ENCODE measurements at places on chromosomes 3 and 15.

GRCh38 chr15:74549816-74550215 lies 8.8 kb downstream of the ARID3B start:
- no peaks in the 10 kb centered on the region for H3K27me3 ChIP-seq
- DNase-seq = no peak
- H3K27ac ChIP-seq = peak overlapping the region; percentile 14
- H3K4me3 ChIP-seq = no peak overlapping the region
- H3K36me3 ChIP-seq = peaks cover 86% of the 10 kb centered on the region

- H3K36me3 ChIP-seq = no peaks in the 10 kb centered on the region
- H3K27me3 ChIP-seq = peaks cover 44% of the 10 kb centered on the region
- H3K4me1 ChIP-seq = no peaks in the 10 kb centered on the region
- H3K4me3 ChIP-seq = no peak overlapping the region
- H3K27ac ChIP-seq = no peak overlapping the region
These were observed 1.3 kb downstream of the SLC7A14 start for GRCh38 chr3:170584585-170585007.

GRCh38 chr3:127645371-127646015 lies 16.5 kb downstream of the PODXL2 start:
- no peak overlapping the region for H3K27ac ChIP-seq
- H3K27me3 ChIP-seq = no peaks in the 10 kb centered on the region
- H3K36me3 ChIP-seq = no peaks in the 10 kb centered on the region

- no peak overlapping the region for H3K27ac ChIP-seq
- H3K4me1 ChIP-seq = peaks cover 36% of the 10 kb centered on the region
- H3K4me3 ChIP-seq = no peak overlapping the region
- H3K36me3 ChIP-seq = no peaks in the 10 kb centered on the region
- H3K27me3 ChIP-seq = peaks cover 17% of the 10 kb centered on the region
- DNase-seq = no peak
These were observed 68.1 kb downstream of the NOX5 start for GRCh38 chr15:69082554-69082953.

GRCh38 chr3:191529992-191530391 lies 69.0 kb downstream of the PYDC2 start:
- no peaks in the 10 kb centered on the region for H3K4me1 ChIP-seq
- H3K36me3 ChIP-seq = no peaks in the 10 kb centered on the region
- no peak overlapping the region for H3K27ac ChIP-seq
- no peaks in the 10 kb centered on the region for H3K27me3 ChIP-seq
- DNase-seq = no peak

GRCh38 chr15:39301589-39301999 lies 279.3 kb upstream of the THBS1 start:
- no peak overlapping the region for H3K4me3 ChIP-seq
- no peak overlapping the region for H3K27ac ChIP-seq
- DNase-seq = no peak
- H3K4me1 ChIP-seq = no peaks in the 10 kb centered on the region
- H3K27me3 ChIP-seq = peaks cover 34% of the 10 kb centered on the region

GRCh38 chr15:57727031-57727430 lies 20.5 kb downstream of the POLR2M start:
- H3K4me1 ChIP-seq = peaks cover 5% of the 10 kb centered on the region
- H3K27me3 ChIP-seq = no peaks in the 10 kb centered on the region
- H3K4me3 ChIP-seq = no peak overlapping the region

GRCh38 chr3:25913179-25913578 lies 123.3 kb downstream of the OXSM start:
- H3K4me1 ChIP-seq = peaks cover 13% of the 10 kb centered on the region
- no peak overlapping the region for H3K4me3 ChIP-seq
- no peaks in the 10 kb centered on the region for H3K36me3 ChIP-seq
- no peak for DNase-seq
- no peak overlapping the region for H3K27ac ChIP-seq
- H3K27me3 ChIP-seq = peaks cover 2% of the 10 kb centered on the region

GRCh38 chr3:62677926-62678325 lies 197.3 kb downstream of the CADPS start:
- H3K27ac ChIP-seq = no peak overlapping the region
- no peak overlapping the region for H3K4me3 ChIP-seq
- H3K36me3 ChIP-seq = no peaks in the 10 kb centered on the region
- peaks cover 3% of the 10 kb centered on the region for H3K27me3 ChIP-seq
- H3K4me1 ChIP-seq = no peaks in the 10 kb centered on the region

DNA sequence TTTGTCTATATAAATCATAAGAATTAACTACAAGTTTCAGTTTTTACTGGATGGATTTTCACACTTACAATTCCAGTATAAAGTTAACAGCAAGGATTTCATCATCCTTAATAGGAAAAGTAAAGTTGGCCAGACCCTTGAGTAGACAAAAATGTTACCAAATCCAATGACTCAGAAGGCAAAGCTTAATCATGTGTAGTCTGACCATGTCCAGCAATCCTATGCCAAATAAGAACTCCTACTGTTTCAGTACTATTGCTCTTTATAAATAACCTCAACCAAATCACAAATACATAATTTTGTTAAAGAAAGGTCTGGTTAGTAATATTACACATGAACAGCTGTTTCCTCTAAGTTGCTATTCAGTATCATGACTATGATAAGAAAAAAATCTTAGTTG lies 35.0 kb downstream of the PLOD2 start:
- DNase-seq = no peak
- H3K4me3 ChIP-seq = no peak overlapping the region
- no peaks in the 10 kb centered on the region for H3K4me1 ChIP-seq
- H3K27ac ChIP-seq = no peak overlapping the region

DNA sequence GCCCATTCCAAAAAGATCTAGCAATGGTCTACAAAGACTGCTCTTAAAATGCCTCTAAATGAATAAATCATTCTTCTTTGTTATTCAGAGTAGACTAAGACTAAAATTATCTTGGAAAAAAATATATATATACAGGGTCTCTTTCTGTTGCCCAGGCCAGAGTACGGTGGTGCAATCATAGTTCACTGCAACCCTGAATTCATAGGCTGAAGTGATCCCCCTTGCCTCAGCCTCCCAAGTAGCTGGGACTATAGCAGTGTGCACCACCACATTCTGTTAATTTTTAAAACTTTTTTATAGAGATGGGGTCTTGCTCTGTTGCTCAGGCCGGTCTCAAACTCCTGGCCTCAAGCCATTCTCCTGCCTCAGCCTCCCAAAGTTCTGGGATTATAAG lies 18.7 kb downstream of the WWTR1 start:
- no peak overlapping the region for H3K4me3 ChIP-seq
- H3K27me3 ChIP-seq = peaks cover 17% of the 10 kb centered on the region
- no peaks in the 10 kb centered on the region for H3K36me3 ChIP-seq
- DNase-seq = no peak
- H3K27ac ChIP-seq = no peak overlapping the region

- H3K27ac ChIP-seq = no peak overlapping the region
- H3K4me1 ChIP-seq = peaks cover 15% of the 10 kb centered on the region
- H3K36me3 ChIP-seq = no peaks in the 10 kb centered on the region
These were observed 6.1 kb downstream of the IL17RD start for GRCh38 chr3:57158813-57159738.

GRCh38 chr15:31448635-31448979 lies 122.0 kb downstream of the KLF13 start:
- H3K27me3 ChIP-seq = no peaks in the 10 kb centered on the region
- DNase-seq = no peak
- peaks cover 17% of the 10 kb centered on the region for H3K4me1 ChIP-seq
- H3K27ac ChIP-seq = no peak overlapping the region
- no peak overlapping the region for H3K4me3 ChIP-seq

DNA sequence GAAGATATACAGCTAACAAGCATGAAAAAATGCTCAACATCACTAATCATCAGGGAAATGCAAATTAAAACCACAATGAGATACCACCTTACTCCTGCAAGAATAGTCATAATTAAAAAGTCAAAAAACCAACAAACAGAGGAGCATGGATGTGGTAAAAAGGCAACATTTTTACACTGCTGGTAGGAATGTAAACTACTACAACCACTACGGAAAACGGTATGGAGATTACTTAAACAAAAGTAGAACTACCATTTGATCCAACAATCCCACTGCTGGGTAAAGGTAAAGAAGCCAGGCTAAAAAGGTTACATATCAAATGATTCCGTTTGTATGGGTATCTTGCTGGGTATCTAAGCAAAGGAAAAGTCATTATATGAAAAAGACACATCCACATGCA lies 53.8 kb downstream of the STAG1 start:
- no peak overlapping the region for H3K27ac ChIP-seq
- H3K4me1 ChIP-seq = peaks cover 30% of the 10 kb centered on the region
- H3K36me3 ChIP-seq = peaks cover 61% of the 10 kb centered on the region
- no peak overlapping the region for H3K4me3 ChIP-seq

DNA sequence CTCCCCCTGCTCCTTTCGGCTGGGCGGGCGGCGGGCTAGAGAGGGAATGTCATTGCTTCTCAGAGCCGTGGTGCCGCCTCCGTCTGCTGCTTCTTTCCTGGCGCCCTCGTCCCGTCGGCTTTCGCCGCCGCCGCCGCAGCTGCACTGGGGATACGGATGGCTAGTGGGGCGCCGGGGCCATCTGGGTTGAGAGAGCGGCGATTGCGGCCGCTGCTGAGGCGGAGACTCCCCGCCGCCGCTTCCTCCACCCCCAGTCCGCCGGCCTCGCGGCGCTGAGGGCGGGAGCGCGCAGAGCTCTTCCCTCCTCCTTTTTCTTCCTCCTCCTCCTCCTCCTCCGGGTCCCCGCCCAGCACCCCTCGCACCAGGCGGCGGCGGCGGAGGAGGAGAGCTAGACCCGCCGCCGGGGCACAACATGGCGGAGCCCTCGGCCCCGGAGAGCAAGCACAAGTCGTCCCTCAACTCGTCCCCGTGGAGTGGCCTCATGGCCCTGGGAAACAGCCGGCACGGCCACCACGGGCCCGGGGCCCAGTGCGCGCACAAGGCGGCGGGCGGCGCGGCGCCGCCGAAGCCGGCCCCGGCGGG lies at the start of gene STT3B:
STT3B (plus strand) TSS at position 339 of the 582 bp plus-strand sequence; CDS start at position 413, 74 bp downstream.
- H3K27me3 ChIP-seq = no peaks in the 10 kb centered on the region
- H3K4me1 ChIP-seq = peaks cover 17% of the 10 kb centered on the region
- peak within 1 kb of the TSS; percentile 96 for H3K27ac ChIP-seq

GRCh38 chr15:62027263-62027565 lies 33.0 kb downstream of the VPS13C start:
- H3K4me1 ChIP-seq = no peaks in the 10 kb centered on the region
- H3K27me3 ChIP-seq = no peaks in the 10 kb centered on the region
- no peak for DNase-seq

GRCh38 chr15:52208306-52208946 lies 17.2 kb upstream of the GNB5 start:
- H3K4me3 ChIP-seq = no peak overlapping the region
- no peaks in the 10 kb centered on the region for H3K36me3 ChIP-seq
- H3K27me3 ChIP-seq = no peaks in the 10 kb centered on the region
- no peak overlapping the region for H3K27ac ChIP-seq
- peak; percentile 84 for DNase-seq

- no peaks in the 10 kb centered on the region for H3K27me3 ChIP-seq
- H3K4me3 ChIP-seq = no peak overlapping the region
- H3K4me1 ChIP-seq = peaks cover 6% of the 10 kb centered on the region
- no peak overlapping the region for H3K27ac ChIP-seq
- no peak for DNase-seq
These were observed 43.1 kb upstream of the TP63 start for GRCh38 chr3:189588070-189588469.

- H3K36me3 ChIP-seq = no peaks in the 10 kb centered on the region
- H3K4me3 ChIP-seq = no peak overlapping the region
- H3K27ac ChIP-seq = no peak overlapping the region
- DNase-seq = no peak
- H3K27me3 ChIP-seq = no peaks in the 10 kb centered on the region
These were observed 25.2 kb upstream of the SLC4A7 start for GRCh38 chr3:27509376-27509775.

GRCh38 chr3:188470508-188471130 lies 316.7 kb downstream of the LPP start:
- peaks cover 14% of the 10 kb centered on the region for H3K36me3 ChIP-seq
- H3K4me1 ChIP-seq = no peaks in the 10 kb centered on the region
- H3K27me3 ChIP-seq = no peaks in the 10 kb centered on the region
- no peak overlapping the region for H3K27ac ChIP-seq
- no peak overlapping the region for H3K4me3 ChIP-seq

GRCh38 chr3:132009241-132009640 lies 25.6 kb downstream of the CPNE4 start:
- H3K27me3 ChIP-seq = no peaks in the 10 kb centered on the region
- no peak for DNase-seq

DNA sequence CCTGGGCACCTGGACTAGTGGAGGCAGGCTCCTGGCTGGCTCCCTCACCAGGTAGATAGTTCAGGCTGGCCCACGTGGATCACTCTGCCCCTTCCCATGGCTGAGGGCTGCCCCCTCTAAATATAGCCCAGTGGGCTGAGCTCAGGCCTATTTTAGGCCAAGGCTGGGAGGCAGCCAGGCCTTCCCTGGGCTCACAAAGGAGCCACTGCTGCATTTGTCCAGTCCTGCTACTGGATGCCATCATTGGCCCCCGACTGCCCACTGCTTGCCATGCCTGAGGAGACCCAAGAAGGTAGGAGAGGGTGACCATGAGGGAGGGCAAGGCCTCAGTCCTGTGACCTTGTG lies at the start of gene LSMEM2:
LSMEM2 (plus strand) TSS at position 208 of the 345 bp plus-strand sequence; CDS start at position 235, 27 bp downstream.
- H3K27ac ChIP-seq = no peak within 1 kb of the TSS
- no peak for DNase-seq
- H3K4me1 ChIP-seq = peaks cover 19% of the 10 kb centered on the region
- H3K4me3 ChIP-seq = no peak within 1 kb of the TSS
- H3K36me3 ChIP-seq = no peaks in the 10 kb centered on the region

DNA sequence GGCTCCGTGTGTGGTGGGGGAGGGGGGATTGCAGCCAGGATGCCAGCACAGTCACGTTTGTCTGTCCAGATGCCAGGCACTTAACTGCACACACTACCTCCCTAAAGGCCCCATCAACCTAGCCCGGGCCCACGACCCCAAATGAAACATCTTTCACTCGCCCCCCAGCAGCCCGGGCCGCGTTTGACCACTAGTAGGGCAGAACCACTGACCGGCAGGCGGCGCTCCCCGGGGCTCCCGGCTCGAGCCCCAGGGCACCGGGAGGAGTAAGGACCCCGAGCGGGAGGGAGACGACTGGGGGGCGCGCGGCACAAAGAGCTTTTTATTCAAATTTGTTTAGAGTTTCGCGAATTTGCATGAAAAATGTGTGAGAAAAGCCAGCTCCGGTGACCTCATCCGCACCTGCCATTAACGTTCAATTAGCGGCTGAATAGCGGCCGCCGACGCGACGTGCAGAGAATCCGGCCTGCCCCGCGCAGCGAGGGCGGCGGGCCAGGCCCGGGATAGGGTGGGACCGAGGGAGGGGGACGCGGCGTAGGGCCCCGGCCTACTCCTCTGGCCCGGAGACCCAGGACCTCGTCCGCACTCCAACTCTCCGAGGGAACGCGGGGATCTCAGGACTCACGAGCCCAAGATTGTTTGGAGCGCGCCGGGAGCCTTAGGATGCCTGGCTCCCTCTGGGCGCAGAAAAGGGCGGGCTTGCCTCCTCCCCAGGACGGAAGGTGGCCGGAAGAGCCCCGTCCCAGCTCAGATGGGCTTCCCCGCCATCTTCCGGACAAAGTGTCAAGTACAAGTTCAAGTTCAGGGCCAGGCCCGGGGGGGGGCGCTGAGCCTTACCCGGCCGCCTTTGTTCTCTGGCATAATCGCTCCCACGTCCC lies 64.9 kb upstream of the POLG start:
- peaks cover 76% of the 10 kb centered on the region for H3K27me3 ChIP-seq
- peaks cover 19% of the 10 kb centered on the region for H3K4me1 ChIP-seq
- H3K4me3 ChIP-seq = peak overlapping the region; percentile 69
- no peaks in the 10 kb centered on the region for H3K36me3 ChIP-seq
- DNase-seq = peak; percentile 41
